ENCODE measurements at places on chromosomes 2 and 18.

GRCh38 chr2:177334940-177335543 lies 57.5 kb upstream of the AGPS start:
- H3K27ac ChIP-seq, result no peak overlapping the region
- H3K36me3 ChIP-seq, result no peaks in the 10 kb centered on the region
- no peak for DNase-seq
- no peaks in the 10 kb centered on the region for H3K27me3 ChIP-seq
- H3K4me1 ChIP-seq, result no peaks in the 10 kb centered on the region

- H3K36me3 ChIP-seq, result no peaks in the 10 kb centered on the region
- no peak for DNase-seq
- no peak overlapping the region for H3K4me3 ChIP-seq
- no peaks in the 10 kb centered on the region for H3K27me3 ChIP-seq
These were observed 661.1 kb downstream of the BCL11A start for GRCh38 chr2:59892398-59892797.

DNA sequence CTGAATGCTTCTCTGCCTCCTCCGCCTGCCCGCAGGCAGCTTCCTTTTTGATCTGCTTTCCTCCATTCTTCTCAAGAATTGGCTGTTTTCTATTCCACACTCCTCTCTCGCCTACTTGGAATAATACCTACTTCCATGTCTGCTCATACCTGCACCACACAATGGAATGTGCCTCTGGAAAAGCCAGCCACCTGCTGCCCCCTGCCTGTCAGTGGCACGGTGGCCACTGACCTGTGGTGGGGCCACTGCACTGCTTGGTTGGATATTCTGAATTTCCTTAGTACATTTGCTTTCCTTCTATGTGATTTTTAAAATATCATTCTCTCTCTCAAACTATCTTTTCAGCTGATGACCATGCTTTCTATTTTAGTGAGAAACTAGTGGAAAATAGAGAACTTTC lies 406.9 kb downstream of the DCDC2C start:
- no peaks in the 10 kb centered on the region for H3K4me1 ChIP-seq
- H3K27ac ChIP-seq, result no peak overlapping the region
- H3K36me3 ChIP-seq, result no peaks in the 10 kb centered on the region

DNA sequence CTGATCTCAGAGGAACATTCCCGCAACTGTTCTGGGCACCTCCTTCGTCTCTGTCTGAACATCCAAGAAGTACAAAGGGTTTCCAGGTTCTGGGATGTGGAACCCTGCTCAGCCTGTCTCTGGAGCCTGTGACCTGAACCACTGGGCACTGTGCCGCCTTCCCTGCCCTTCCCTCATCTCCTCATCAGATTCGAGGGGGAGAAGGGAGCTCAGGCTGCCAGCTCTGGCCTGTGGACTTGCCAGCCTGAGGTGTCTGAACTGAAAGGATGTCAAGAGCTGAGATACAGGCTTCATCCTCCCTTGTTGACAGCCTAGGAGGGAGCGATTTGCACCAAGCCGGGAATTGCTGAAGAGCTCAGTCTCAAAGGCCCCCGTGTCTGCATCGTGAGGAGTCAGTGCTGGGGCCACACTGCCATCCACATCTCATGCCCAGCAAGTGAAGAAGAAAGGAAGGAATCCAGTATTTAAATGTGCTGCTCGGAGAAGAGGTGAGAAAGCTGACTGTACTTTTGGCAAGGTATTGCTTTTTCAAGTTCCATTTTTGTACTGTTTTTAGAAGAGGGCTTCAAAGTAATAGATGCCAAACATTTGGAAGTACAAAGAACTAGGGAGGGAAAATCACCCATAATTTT lies 12.6 kb downstream of the NEU2 start:
- H3K27ac ChIP-seq, result no peak overlapping the region
- no peaks in the 10 kb centered on the region for H3K36me3 ChIP-seq
- DNase-seq, result no peak
- no peaks in the 10 kb centered on the region for H3K4me1 ChIP-seq
- H3K27me3 ChIP-seq, result 0 out of 2 replicates have a peak, but pooled peaks cover 2% of the 10 kb centered on the region

GRCh38 chr2:121021685-121022084 lies 263.3 kb downstream of the TFCP2L1 start:
- H3K36me3 ChIP-seq, result no peaks in the 10 kb centered on the region
- no peak overlapping the region for H3K27ac ChIP-seq
- H3K4me1 ChIP-seq, result no peaks in the 10 kb centered on the region
- H3K4me3 ChIP-seq, result no peak overlapping the region
- no peaks in the 10 kb centered on the region for H3K27me3 ChIP-seq

GRCh38 chr2:126921066-126921465 lies 22.4 kb downstream of the TEX51 start:
- H3K27ac ChIP-seq, result no peak overlapping the region
- no peak overlapping the region for H3K4me3 ChIP-seq
- no peak for DNase-seq
- no peaks in the 10 kb centered on the region for H3K27me3 ChIP-seq
- no peaks in the 10 kb centered on the region for H3K4me1 ChIP-seq

DNA sequence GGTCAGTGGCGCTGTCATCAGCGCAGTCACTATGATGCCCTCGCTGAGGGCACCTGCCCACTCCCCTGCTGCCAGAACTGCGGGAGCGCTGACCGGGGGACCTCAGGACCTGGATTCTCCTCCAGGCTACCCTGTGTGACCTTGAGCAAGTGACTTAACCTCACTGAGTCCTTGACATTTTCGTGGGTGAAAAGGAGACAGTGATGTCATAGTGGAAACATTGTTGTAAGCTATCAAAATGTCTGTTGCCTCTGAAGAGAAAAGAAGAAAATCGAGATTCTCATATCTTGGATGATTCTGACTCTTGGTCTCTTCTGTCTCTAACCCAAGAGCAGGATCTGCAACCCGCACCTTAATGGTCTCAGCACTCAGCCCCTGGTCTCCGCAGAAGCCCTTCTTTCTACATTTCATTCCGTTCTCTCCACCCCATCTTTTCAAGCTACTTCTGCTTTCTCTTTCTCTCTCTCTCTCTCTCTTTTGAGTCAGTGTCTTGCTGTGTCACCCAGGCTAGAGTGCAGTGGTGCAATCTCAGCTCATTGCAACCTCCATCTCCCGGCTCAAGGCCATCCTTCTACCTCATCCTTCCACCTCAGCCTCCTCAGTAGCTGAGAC lies 978 bp upstream of the TUBA4A start:
- no peak for DNase-seq
- no peak overlapping the region for H3K27ac ChIP-seq
- peak overlapping the region; percentile 86 for H3K4me3 ChIP-seq

DNA sequence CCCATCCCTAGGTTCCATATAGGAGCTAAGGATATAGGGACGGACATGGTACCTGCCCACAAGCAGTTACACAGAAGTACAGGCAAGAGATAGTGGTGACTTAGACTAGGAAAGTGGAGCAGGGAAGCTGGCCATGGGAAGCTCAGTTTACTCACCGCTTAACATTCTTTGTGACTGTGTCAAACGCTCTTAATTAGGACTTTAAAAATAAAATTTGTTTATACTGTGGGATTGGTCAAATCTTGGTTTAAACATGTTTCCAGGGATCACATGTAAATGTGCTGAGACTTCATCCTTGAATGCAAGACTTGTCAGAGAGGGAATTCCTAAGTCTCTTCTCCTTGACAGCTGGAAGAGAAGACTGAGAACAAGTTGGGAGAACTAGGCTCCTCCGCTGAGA lies 107.3 kb downstream of the MTCL1 start:
- H3K27ac ChIP-seq, result no peak overlapping the region
- H3K4me3 ChIP-seq, result no peak overlapping the region
- no peaks in the 10 kb centered on the region for H3K27me3 ChIP-seq
- no peak for DNase-seq
- H3K36me3 ChIP-seq, result no peaks in the 10 kb centered on the region

DNA sequence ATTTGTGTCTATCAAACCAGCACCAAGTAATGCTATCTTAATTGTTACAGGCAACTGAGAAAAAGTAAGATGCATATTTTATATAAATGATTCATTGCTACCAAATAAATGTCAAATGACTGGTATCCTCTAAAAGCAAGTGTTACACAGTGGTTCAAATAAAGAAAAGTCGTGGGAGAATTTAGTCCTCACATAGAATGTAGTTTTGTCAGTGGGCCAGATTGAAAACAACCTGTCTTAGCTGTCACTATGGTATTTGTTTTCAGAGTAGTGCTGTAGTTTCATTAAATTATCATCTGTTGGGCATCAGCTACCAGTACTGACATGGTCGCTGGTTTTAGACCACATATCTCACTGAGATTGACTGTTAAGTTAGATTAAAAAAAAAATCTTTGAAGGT lies 10.2 kb upstream of the EIF2AK3 start:
- H3K27me3 ChIP-seq, result no peaks in the 10 kb centered on the region
- peaks cover 7% of the 10 kb centered on the region for H3K4me1 ChIP-seq
- no peaks in the 10 kb centered on the region for H3K36me3 ChIP-seq
- DNase-seq, result no peak

GRCh38 chr2:95350368-95350767 lies 52.1 kb upstream of the FAHD2A start:
- no peak overlapping the region for H3K4me3 ChIP-seq
- no peaks in the 10 kb centered on the region for H3K36me3 ChIP-seq
- peaks cover 3% of the 10 kb centered on the region for H3K4me1 ChIP-seq
- no peak overlapping the region for H3K27ac ChIP-seq
- no peak for DNase-seq

DNA sequence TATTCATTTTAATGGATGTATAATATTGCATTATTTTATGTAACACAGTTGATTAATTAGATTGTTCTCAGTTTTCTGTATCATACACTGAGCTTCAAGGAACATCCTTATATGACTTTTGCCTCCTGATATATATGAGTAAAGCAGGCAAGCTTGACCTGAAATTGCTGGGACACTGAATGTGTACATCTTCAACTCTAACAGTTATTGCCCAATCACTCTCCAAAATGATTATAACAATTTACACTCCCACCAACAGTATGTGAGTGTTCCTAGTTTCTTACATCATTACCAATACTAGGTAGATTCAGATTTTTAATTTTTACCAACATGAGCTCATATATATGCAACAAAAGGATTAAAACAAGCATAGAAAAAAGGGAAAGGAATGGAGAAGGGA lies 379.4 kb downstream of the SETBP1 start:
- no peaks in the 10 kb centered on the region for H3K27me3 ChIP-seq
- H3K4me3 ChIP-seq, result no peak overlapping the region
- H3K4me1 ChIP-seq, result no peaks in the 10 kb centered on the region
- H3K27ac ChIP-seq, result no peak overlapping the region

- no peak overlapping the region for H3K27ac ChIP-seq
- no peak for DNase-seq
- peaks cover 4% of the 10 kb centered on the region for H3K36me3 ChIP-seq
- no peaks in the 10 kb centered on the region for H3K4me1 ChIP-seq
- no peak overlapping the region for H3K4me3 ChIP-seq
These were observed 205.9 kb downstream of the IKZF2 start for GRCh38 chr2:212945526-212945925.

DNA sequence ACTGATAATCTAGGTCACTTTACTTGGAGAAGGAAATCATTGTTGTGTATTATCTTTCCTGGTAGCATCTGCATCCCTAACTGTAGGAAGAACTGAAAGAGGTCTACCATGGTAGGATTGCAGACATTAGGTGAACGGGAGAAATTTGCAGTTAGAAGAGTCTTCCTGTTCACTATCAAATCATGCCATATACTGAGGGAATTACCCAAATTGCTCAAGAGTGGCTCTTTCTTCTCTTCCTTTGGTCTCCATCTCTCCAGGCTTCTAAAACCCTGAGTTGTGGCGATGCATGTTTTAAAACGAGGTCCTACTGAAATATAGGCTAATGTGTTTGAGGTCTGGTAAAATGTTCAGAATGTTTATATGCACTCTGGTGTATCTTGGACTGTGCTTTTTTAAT lies 85.3 kb upstream of the HK2 start:
- H3K36me3 ChIP-seq, result no peaks in the 10 kb centered on the region
- no peak for DNase-seq
- no peak overlapping the region for H3K4me3 ChIP-seq
- H3K4me1 ChIP-seq, result no peaks in the 10 kb centered on the region

DNA sequence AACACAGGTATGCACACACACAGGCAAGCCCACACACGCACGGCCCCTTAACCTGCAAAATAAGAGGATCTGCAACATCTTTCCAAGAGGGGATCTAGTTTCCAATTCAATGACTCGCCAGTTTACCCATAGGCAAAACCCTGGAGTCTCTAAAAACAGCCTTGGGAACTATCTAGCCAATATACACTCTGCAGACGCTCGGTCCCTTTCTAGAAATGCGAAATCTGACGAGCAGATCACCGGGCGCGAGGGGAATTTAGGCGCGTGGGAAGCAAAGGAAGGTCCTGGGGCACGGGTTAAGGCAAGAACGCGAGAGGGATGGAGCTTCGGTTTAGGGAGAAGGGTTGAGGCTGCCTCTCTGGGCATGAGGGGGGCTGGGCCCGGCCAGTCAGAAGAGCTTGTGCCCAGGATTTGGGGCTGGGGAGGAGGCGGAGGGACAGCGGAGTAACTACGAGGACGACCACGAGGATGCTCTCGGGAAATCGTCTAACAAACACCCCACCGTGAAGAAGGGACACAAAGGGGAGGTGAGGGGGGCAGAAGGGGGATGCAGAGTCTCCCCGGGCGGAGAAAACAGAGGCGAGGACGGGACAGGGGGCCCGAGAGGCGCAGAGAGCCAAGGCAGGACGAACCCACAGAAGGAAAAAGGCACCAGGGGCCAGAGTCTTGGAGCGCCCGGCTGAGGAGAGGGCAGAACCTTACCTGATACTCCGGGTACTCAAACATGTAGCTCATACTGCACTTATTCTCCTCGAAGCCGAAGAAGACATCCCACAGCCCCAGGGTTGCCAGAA lies 542 bp downstream of the PGAP1 start:
- no peak for DNase-seq
- no peaks in the 10 kb centered on the region for H3K27me3 ChIP-seq
- peaks cover 4% of the 10 kb centered on the region for H3K4me1 ChIP-seq

- no peaks in the 10 kb centered on the region for H3K27me3 ChIP-seq
- no peak for DNase-seq
- H3K4me3 ChIP-seq, result 0 out of 2 replicates have a peak overlapping the region, but pooled peaks have one; percentile 18
- H3K36me3 ChIP-seq, result peaks cover 3% of the 10 kb centered on the region
- peaks cover 25% of the 10 kb centered on the region for H3K4me1 ChIP-seq
These were observed 34.6 kb downstream of the ADCY3 start for GRCh38 chr2:24885221-24886125.

GRCh38 chr18:70931942-70932814 lies 643.3 kb downstream of the SOCS6 start:
- H3K4me3 ChIP-seq, result no peak overlapping the region
- DNase-seq, result no peak
- no peak overlapping the region for H3K27ac ChIP-seq
- no peaks in the 10 kb centered on the region for H3K27me3 ChIP-seq
